ENCODE measurements at places on chromosomes 13 and 19. TPM values are rescaled to one million over a fixed set of nuclear protein-coding genes. Genes with fewer than 3 reads are reported as not detected.

Gene ZNF681
- total RNA-seq: 5.4 TPM

GRCh38 chr13:109644069-109644750, 142.2 kb downstream of the IRS2 start:
- DNase-seq: no peak

- peak; percentile 23 for DNase-seq
These were observed 56.6 kb downstream of the COG3 start for GRCh38 chr13:45521297-45521696.

GRCh38 chr19:32971012-32971595, 654 bp downstream of the CEP89 start:
- no peak for DNase-seq

DNA sequence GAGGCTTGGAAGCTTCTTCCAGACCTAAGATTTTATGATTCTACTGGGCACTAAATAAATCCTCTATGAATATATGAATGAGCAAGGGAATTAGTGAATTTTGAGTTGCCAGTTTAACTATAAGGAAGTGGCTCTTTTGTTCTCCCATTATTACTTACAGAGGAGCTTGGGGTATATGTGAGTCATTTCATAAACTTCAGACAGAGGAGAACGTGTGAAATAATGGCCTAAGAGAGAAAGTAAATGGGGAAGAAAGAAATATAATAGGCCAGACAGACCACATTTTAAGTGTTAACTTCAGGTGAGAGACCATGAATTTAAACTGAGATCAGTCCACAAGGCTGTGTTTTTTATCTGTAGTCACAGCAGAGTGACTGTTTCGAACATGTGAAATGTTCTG, 570.9 kb downstream of the GPC6 start:
- DNase-seq: no peak

- no peak for DNase-seq
These were observed 27.5 kb downstream of the HSPH1 start for GRCh38 chr13:31134039-31134711.

Gene ZSCAN18
- 3.8 TPM for total RNA-seq

DNA sequence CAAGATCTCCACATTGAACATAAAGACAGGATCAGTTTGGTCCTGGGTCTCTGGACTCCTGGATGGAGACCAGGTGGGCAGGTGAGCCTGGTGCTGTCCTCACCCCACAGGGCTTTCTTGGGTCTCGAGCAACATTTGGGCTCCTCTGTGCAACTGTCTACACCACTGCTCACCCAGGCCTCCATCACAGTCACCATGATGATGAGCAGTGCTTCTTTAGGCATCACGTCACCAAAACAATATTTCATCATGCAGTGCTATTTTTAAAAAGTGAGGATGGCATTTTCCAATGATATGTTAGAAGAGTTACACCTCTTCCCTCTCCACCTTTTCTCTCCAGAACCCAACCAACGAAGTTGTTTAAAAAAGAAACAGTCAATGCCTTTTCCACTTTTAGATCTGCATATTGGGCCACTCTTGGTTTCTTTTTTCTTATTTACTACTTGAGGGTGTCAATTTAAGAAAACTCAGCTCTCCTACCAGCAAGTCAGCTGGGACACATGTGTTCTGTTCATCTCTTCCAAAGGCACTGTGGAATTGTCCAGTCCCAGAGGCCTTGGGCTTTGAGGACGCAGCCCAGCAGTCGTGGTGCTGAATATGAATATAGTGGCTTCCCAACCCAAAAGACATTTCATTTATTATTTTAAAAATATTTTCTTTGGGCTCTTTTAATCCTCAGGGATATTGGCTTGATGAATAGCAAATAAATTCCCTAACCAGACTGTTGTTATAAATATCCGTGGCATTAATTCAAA, 405.7 kb downstream of the KCNRG start:
- no peak for DNase-seq

GRCh38 chr19:35208121-35208520, 20.4 kb downstream of the FAM187B start:
- DNase-seq: peak; percentile 2

Gene ALOX5AP
- total RNA-seq: 1.1 TPM

DNA sequence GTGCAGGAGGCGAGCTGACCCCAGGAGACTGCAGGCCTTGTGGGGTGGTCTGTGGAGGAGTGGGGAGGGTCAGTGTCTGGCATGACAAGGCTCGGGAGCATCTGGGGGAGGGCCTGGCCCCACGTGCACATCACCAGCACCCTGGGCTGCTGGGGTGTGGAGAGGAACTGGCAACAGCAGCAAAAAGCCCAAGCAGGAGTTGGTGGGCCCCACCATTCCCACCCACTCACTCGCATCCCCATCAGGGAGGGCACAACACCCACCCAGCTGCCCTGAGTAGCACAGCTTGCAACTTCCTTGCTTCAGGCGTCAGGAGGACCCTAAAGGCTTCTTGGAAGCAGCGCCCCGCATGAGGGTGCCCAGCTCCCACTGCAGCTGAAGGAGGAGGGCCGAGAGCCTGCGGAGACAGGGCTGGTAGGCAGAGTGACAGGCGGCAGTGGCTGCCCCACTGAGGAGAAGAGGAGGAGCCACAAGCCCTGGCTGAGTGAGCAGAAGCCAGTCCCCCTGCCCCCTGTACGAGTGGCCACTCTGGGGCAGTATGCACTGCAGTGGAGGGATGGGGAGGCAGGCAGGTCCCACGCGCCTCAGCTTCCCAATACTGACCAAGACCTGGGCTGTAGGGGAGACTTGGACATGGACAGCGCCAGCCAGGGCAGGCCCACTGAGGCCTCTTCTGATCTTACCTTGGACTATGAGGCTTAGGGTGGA, 26.5 kb downstream of the ELL start:
- DNase-seq: no peak

Gene CCDC61
- total RNA-seq: 1.4 TPM

GRCh38 chr13:75369981-75370380, 112.0 kb downstream of the TBC1D4 start:
- DNase-seq: no peak

GRCh38 chr19:29323021-29323430, 110.1 kb upstream of the UQCRFS1 start:
- DNase-seq: no peak

Gene ELANE
- total RNA-seq: not detected

DNA sequence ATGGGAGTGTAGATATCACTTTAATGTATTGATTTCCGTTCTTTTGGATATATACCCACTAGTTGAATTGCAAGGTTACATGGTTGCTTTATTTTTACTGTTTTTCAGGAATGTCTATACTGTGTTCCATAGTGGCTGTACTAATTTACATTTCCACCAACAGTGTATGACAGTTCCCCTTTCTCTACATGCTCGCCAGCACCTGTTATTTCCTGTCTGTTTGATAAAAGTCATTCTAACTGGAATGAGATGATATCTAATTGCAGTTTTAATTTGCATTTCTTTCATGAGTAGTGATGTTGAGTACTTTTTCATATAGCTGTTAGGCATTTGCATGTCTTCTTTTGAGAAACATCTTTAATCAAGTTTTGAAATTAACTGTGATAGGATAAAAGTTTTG, 818.6 kb downstream of the SLITRK6 start:
- no peak for DNase-seq

DNA sequence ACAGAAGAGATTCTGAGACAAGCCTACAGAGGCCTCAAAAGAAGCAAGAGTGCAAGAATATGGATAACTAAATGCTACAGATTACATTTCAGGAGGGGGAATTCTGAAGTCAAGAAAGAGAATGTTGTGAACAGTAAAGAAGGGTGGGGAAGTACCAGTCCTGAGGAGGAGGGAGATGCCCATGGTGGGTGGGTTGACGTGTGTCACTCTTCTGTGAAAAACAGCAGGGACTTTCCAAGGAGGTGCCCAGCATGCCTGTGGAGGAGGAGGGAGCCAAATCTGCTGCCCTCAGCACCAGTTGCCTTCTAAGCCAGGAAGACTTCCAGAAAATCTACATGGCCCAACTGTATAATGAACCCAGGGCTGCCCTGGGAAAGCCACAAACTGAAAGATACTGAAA, 87.7 kb downstream of the SGCG start:
- no peak for DNase-seq

DNA sequence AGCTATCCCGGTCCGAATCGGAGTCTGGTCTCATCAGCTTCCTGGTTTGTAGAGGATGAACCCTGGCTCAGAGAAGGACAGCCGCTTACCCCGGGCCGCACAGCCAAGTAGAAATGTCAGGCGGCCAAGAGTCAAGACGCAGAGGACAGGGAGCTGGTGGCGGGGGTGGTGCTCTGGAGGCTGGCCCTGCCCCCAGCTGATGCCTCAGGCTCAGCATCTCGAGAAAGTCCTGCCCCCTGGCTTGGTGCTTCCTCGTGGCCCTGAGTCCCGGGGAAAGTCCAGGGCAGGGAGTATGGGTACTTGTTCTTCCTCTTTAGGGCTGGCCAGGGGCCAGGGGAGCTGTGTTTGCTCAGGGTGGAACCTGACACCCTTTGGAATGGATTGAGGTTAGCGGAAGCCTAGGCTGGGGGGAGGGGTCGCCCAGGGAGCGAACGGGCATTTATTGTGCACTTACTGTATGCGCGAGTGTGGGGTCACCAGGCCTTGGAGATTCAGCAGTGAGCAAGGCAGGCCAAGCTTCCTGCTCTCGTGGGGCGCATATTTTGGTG, 2.2 kb downstream of the TJP3 start:
- DNase-seq: peak; percentile 66

Gene KCNJ14
- 0.23 TPM for total RNA-seq

Gene NKPD1
- total RNA-seq: not detected

GRCh38 chr19:1590641-1591397, 1.8 kb downstream of the MBD3 start:
- no peak for DNase-seq

DNA sequence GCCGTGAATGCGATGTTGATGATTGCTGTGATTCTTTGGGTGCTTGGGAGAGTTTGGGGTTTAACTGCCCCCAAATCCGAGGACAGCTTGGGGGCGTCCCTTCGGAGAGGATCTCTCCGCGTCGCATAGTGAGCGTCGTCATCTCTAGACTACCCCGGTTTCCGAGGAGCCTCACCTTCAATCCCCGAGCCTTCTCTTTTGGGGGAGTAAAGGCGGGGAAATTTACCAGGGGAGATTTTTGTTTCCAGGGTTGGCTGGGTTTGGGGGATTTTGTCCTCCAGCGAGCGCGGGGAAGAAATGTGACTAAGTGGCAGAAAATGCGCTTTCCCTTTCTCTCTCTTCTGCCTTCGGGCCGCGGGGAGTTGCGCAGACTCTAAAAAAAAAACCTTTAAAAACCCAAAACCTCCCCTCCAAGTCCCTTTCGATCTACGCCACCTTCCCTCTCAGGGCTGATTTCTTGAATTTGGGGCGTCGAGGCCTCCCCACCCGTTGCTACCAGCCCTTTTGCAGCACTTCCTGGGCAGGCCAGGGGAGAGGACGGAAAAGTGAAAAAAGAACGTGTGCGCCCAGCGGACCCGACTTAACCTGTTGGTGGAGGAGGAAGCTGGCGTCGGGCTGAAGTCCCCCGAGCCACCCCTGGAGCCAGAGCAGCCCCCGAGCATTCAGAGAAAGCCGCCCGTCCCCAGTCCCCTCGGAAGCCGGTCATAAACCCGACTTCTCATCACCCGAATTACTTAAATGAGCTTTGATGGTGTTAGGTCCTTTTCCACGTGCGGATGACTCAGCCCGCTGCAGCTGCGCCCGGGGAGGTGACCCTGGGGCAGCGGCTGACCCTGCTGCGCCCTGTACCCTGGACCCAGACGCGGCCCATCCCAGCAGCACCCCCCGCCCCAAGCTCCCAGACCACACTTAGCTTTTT, 17.7 kb downstream of the NFIX start:
- DNase-seq: peak; percentile 31

GRCh38 chr19:58261968-58262921, 16.5 kb upstream of the ZNF8 start:
- no peak for DNase-seq

- DNase-seq: no peak
These were observed 1.1 kb upstream of the LYL1 start for GRCh38 chr19:13103581-13104359.

DNA sequence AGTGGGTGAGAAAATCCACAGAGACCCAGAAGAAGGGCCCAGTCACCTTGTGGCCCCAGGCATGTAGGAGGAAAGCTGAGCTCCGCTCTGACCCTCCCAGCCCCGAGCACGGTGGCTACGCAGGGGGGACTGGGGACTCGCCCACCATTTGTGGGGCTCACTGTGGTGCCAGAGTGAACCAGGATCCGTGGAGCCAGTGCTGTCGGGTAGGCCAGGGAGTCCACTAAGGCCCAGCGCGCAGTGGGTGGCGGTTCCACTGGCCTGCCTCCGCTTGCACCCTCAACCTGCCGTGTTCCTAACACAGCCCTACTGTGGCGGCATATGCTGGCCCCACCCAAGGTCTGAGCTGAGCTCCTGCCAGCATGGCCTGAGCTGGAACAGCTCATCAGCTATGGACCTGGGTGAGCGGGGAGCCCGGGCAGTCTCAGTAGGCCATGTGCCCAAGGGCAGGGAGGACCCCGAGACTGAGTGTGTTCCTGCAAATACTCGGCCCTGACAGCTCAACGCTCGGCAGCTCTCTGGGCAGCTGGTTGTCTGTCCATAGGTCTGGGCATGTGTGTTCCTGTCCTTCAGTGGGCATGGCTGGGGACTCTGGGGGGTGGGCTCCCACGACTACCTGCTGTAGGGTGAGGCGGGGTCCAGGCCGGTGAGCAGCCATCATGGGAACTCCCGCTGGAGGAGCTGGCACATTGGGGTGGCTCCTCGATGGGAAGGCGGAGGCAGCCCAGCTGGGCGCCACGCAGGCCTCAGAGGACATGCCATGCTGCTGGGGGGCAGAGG, 36.6 kb downstream of the CEBPG start:
- no peak for DNase-seq

Gene NCR1
- not detected for total RNA-seq

DNA sequence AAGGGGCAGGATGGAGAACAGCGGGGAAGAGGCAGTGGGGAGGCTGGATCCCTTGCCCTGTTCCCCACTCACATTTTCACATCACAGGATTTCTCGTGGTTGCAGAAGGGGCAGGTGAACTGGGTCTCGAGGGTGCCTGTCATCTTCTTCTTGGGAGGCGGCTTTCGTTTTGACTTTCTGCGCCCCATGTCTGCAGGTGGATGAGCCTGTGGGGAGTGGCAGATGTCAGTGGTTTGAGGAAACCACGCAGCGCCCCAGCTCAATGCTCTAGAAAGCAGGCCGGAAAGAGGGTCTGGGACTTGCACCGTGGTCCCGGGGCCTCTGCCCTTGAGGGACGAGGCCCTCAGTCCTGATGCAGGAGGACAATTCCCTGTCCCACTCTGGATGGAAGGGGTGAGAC, 4.9 kb downstream of the ELOF1 start:
- no peak for DNase-seq

GRCh38 chr13:114120591-114121011, 11.8 kb downstream of the RASA3 start:
- no peak for DNase-seq

GRCh38 chr19:31715249-31715945, 366.2 kb upstream of the TSHZ3 start:
- peak; percentile 43 for DNase-seq

All from H4 (cell line).